ENCODE measurements at places on chromosomes 7 and 10.
A peak's percentile ranks its signal among the peaks of the same experiment; 100 is the strongest.

DNA sequence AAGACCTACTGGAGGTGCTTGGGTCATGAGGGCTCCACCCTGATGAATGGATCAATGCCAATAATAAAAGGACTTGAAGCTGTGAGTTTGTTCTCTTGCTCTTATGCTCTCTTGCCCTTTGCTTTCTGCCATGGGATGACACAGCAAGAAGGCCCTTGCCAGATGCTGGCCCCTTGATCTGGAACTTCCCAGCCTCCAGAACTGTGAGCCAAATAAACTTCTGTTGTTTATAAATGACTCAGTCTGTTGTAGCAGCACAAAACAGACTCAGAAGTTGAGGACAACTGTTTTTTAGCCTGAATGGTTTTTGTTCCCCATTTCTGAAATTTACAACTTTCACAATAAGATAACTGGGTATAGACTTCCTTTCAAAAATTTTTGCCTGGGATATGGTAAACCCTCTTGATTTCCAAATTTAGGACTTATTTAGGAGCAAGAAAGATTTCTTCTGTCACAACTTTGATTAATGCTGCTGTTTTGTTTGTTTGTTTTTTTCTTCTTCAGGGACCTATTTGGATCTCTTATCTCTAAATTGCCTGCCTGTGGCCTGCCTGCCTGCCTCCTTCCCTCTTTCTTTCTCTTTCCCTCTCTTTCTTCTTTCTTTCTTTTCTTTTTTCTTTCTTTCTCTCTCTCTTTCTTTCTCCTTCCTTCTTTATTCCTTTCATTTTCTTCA is 12.1 kb downstream of the ENTPD1 start:
- no peak for DNase-seq

DNA sequence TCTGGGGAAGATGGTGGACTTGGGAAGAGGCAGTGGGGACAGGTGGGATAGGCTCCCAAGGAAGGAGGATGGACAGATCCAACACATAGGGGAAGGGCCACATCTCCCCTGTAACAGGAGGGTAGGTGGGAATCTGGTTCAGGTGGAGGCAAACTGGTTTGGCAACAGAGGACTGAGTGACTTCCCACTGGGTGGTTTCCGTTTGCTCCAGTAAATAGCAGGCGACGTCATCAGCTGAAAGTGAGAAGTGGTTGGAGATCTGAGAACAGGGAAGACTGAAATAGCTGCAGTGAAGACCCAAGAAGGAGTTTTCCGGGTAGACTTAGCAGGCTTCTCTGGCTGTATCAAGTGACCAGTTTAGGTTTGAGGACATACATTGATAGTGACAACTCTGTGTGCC is 504.4 kb downstream of the GALNT17 start:
- DNase-seq, result peak; percentile 34

- peak; percentile 31 for DNase-seq
Observed at GRCh38 chr7:119522263-119522662, 750.7 kb upstream of the KCND2 start.

GRCh38 chr10:103683851-103684250 is 171.5 kb downstream of the SH3PXD2A start:
- DNase-seq, result peak; percentile 15

DNA sequence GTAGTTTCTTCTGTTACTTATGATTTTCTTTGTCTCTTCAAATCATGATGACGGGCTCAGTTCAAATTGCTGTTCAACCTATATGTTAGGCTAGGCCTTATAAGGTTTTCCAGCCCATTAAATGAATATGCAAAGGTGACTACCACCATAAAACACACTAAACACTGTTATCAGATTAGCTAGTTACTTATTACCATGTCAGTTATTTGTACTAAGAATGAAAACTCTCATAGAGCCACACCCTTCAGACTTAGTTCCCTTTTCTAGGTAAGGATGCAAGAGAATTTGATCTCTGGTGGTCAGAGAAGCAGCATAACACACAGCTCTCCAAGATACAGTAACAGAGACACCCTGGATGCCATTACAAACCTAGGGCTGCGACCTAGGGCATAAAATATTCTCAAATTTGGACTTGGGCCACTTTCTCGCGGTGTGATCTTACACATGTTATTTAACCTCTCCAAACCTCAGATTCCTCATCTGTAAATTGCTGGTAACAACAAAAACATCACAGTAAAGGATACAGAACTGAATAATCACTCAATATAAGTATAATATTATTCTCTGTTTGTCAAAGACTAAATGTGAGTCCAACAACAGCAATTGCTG is 35.6 kb downstream of the ANKMY2 start:
- DNase-seq, result no peak

DNA sequence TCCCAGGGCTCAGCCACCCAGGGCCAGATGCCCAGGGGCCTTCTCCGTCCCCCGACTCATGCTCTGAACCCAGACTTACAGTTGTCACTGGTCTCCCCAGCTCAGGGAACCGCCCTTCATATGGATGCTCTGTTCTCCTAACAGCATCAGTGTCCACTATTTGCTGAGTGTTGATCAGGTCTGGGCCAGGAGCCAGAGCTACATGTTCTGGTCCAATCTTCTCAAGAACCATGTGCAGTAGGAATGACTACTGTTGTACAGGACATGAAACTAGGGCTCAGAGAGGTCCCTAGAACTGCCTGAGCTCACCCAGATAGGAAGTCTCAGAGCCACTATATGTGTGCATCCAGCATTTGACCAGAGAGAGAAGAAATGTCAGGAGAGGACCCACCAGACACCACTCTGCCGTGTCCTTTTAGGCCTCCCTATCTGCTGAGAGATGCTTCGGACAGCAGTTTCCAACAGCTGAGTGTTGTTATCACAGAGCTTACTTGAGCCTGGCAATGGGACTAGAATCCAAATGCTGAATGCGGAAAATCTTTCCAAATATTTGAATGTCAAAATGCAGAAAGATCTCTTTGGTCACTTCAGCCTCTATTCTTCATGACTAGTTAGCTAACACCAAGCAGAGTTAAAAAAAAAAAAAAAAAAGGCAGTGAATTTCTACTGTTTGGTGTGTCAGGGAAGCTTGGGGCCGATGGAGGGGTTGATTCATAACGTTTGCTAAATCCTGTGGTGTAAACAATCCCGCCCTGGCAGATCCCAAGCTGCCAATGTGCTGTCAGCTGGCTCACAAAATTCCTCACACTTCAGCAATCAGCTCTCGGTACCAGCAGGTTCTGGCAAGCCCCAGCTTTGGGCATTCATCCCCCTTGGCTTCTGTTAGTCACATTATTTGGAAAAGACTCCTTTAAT is 246.1 kb downstream of the TNS3 start:
- no peak for DNase-seq

DNA sequence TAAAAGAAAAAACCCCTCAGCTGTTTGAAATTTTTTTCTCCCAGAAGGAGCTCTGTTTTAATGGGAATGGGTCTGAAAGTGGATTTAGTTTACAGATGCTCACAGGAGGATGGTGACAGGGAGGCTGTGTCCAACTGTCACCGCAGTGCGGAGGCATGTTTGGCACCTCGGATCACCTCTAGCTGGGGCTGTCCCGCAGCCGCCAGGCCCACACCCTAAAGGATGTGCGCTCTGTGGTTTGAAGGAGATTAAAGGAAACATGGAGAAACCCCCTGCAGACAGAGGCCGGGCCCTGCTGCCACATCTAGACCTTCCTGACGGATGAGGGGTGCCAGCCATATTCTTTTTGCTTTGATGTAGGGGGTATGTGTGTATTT is 160.6 kb downstream of the DNAJB6 start:
- no peak for DNase-seq

DNA sequence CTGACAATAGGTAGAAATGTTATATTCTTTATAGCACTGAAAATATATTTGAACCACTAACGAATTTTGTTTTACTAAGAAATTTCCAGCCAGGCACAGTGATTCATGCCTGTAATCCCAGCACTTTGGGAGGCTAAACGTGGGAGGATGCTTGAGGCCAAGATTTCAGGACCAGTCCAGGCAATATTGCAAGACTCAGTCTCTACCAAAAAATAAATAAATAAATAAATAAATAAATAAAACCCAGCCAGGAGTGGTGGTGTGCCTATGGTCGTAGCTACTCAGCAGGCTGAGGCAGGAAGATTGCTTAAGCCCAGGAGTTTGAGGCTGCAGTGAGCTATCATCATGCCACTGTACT is 39.8 kb downstream of the PIP4K2A start:
- no peak for DNase-seq

DNA sequence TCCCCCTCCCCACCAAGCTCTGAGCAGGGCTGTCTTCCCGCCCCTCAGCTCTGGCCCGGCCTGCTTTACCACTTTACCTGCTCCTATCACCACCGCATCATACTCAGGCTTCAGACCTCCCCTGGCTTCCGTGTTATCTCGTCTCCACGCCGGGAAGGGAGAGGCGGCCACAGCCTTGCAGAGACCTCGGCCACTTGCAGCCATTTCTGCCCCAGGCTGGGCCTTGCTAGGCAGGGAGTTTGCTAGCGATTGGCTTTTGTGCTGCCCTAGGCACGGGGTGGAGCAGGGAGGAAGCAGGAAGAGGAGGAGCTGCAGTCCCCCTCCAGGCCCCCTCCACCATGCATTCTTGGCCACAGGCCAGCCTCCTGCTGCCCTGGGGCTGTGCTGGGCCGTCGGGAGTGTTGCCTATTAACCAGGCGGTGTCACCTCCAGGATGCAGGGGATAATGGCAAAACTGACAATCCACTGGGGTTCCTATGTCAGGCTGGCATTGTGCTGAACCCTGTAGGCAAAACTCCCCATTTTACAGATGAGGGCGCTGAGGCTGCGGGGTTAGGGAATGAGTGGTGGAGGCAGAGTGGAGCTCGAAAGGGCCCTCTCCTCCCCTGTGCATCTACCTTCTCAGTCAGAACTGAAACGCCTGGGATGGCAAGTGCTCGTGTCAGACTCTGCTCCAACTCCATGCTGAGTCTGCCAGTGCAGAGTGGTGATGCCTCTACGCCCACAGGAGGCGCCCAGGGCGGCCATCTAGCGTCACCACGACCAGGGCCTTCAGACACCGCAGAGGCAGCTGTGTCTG is at the start of gene PYROXD2:
TSS of gene PYROXD2 (minus strand) at position 251 of the 799 bp plus-strand sequence. CDS start at position 204, 47 bp downstream.
- peak; percentile 93 for DNase-seq

DNA sequence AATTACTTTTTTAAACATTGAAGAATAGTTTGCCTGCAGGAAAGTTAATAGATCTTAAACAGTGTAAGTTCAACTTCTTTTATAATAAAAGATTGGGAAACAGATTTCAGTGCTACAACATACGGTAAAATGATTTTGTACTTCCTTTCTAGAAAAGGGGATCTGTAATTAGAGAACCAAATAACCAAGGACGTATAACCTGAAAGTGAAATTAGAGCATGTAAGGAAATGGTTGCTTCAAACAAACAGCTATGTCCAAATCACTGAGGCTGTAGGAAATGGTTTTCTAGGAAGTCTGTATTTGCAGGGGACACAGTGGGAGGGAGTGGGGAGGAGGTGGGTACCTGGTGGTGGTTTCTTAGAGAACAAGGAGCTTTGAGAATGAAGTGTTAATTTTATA is 57.9 kb upstream of the EXOC6 start:
- DNase-seq, result no peak

DNA sequence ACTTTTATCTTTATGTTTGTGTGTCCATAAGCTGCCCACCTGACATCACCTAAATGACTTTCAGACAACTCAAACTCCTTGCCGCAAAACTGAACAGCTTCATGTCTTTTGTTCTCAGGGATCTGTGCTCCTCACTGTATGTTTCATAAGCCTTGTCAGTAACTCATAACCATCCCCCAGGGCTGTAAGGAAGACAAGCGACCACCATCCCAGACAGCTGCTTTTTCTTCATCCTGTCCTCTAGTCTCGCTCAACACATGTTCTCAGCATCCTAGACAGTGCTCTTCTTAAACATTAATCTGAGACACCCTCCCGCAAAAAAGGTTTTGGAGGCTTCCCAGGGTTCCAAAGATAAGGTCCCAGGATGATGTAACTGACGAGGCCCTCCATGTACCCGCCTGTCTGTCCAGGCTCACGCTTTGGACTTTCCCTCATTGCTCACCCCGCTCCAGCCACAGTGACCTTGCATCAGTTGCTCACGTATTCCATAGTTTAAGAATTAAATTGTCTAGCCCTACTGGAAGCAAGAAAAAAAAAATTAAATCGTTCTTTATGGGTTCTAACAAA is 69.8 kb downstream of the MAP3K8 start:
- DNase-seq, result no peak

DNA sequence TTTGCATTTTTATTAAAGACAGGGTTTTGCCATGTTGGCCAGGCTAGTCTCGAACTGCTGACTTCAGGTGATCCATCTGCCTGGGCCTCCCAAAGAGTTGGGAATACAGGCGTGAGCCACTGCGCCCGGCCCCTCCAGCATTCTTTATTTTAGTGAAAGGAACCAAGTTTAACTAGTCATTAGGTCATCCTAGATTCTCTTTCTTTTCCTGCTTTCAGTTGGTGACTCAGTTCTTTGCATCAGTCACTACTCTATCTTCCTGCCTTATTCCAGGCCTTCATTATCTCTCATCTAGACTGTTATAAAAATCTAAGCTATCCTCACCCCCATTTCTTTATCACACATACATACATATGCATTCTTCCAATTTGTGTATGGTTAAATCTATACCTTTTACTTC is 63.7 kb downstream of the PRSS58 start:
- no peak for DNase-seq

DNA sequence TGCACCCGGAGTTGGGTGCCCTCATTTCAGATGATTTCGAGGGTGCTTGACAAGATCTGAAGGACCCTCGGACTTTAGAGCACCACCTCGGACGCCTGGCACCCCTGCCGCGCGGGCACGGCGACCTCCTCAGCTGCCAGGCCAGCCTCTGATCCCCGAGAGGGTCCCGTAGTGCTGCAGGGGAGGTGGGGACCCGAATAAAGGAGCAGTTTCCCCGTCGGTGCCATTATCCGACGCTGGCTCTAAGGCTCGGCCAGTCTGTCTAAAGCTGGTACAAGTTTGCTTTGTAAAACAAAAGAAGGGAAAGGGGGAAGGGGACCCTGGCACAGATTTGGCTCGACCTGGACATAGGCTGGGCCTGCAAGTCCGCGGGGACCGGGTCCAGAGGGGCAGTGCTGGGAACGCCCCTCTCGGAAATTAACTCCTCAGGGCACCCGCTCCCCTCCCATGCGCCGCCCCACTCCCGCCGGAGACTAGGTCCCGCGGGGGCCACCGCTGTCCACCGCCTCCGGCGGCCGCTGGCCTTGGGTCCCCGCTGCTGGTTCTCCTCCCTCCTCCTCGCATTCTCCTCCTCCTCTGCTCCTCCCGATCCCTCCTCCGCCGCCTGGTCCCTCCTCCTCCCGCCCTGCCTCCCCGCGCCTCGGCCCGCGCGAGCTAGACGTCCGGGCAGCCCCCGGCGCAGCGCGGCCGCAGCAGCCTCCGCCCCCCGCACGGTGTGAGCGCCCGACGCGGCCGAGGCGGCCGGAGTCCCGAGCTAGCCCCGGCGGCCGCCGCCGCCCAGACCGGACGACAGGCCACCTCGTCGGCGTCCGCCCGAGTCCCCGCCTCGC is at the start of gene EGFR:
TSS of gene EGFR (plus strand) at position 657 of the 830 bp plus-strand sequence. CDS start 261 bp downstream, outside the sequence.
- peak; percentile 15 for DNase-seq

DNA sequence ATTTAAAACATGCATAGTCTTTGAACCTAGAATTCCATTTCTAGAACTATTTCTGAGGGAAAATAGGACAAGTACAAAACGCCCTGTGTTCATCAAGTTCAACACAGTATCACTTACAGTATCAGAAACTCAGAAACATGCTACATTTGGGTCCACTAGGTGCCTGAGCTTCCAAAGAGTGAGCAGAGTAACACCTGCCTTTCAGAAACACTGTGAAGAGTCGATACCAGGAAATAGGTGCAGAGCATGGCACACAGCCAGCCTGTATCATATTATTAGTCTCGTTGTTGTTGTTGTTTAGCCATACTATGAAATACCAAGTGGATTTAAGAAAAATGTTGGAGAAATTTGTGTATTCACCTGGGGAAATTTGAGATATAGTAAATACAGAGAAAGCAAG is 392.1 kb upstream of the MGMT start:
- DNase-seq, result no peak

GRCh38 chr7:1510780-1511154 is 6.6 kb upstream of the INTS1 start:
- DNase-seq, result no peak

GRCh38 chr7:112233048-112233697 is 26.7 kb downstream of the ZNF277 start:
- no peak for DNase-seq

Data from NCI-H69 (cell line).